CD8-positive, alpha-beta memory T cell (primary cell): ENCODE measurements at places on chromosomes 3 and 15. TPM values are rescaled to one million over a fixed set of nuclear protein-coding genes. Genes with fewer than 3 reads are reported as not detected.

The SPATA12 gene
- polyA plus RNA-seq, result not detected

The ATP13A5 gene
- polyA plus RNA-seq, result not detected

- H3K4me3 ChIP-seq, result no peak overlapping the region
- no peak overlapping the region for H3K27ac ChIP-seq
- H3K4me1 ChIP-seq, result no peaks in the 10 kb centered on the region
- no peaks in the 10 kb centered on the region for H3K27me3 ChIP-seq
- H3K36me3 ChIP-seq, result peaks cover 13% of the 10 kb centered on the region
Observed at GRCh38 chr3:130700541-130700940, 46.1 kb downstream of the PIK3R4 start.

DNA sequence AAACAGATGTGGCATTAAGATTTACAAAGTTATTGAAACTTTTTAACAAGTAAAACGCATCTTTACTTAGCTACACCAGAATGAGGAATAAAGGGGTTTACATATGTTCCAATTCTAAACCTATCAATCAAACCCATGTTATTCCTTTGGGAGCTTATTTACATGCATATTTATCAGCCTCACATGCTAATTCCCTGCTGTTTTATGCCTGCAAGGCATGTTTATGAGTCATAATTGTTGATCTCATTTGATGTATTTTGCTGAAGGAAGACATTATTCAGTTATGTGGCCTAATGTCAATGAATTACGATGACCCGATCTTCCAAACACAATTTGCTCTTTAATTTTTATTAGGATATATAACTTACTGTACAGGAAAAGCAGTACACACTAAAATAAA, 272.9 kb downstream of the TBC1D5 start:
- no peak overlapping the region for H3K27ac ChIP-seq
- no peaks in the 10 kb centered on the region for H3K36me3 ChIP-seq
- H3K27me3 ChIP-seq, result no peaks in the 10 kb centered on the region

The SPRED1 gene
- polyA plus RNA-seq, result 0.35 TPM
